ENCODE measurements at places on chromosomes 7 and 10.

DNA sequence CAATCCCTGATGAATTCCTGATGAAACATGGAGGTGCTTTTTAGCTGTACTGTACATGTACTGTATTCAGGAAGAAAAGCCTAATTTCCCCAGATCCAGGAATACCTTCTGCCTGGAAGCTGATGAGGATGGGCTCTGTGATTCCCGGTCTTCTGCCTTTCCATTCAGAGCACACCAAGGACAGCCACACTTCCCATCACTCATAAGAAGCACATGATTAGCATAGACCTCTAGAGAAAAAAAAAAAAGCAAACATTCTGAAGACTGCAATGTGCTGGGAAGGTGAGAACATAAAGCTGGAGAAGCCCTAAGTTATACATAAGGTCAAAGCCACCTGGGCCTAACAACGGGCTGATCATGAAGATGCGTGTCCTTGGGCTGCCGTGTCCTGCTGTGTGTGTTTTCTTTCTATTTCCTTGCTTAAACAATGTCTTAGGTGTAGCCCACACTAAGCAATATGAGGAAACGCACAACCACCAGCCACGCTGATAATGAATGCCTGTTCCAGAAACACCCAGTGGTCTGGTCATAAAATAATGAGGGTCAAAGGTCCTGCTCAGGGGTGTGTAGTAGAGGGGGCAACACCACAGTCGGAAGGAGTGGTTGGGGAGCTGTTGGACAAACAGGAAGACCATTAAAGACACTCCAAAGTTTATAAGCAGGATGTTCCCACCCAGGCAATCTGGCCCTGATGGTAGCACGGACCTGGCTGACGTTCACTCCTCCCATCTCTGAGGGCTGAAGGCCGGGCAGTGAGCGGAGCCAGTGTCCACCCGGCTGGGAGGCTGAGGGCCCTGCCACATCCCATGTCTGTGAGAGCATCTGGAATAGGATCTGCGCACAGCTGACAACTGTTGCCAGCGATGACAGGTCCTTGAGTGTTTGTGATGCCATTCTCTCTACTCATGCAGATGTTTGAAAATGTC, 7.9 kb downstream of the PKD1L1 start:
- no peak for DNase-seq

DNA sequence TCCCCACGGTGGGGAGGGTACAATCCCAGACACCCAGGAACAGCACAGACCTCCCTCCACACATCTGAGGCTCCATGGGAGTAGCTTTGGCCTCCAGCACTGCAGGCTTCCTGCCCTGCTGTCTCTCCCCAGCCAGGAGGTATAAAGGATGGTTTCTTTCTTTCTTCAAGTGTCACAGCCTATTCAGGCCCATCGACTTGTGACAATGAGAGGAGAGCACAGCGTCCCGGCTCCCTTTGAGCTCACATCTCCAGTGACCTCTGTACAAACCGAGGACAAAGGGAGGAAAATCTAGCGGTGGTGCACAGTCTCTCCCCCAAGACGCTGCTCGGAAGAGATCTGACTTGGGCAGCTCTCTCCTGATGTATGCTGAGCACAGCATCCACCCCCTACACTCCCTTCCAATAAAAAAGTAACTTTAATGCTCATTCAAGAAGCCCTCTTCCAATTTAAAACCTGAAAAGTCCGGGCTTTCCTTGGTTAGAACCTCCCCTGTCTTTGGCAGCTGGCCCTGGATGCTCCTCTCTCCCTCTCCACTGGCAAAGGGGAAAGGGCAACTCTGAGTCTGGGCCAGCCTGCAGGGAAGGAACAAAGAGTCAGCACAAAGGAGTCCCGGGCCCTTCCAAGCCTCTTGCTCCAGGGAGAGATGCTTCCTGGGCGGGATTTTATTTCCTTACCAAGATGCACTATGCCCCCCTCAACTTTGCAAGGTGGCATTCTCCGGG, 18.0 kb downstream of the CHST15 start:
- no peak for DNase-seq

- DNase-seq = no peak
Observed at GRCh38 chr7:155391414-155391813, 66.5 kb upstream of the EN2 start.

- DNase-seq = no peak
Observed at GRCh38 chr10:110163192-110163773, 44.1 kb upstream of the MXI1 start.

All from stimulated activated CD4-positive, alpha-beta T cell treated with anti-CD3 and anti-CD28 coated beads, Interleukin-12 subunit alpha, Interleukin-12 subunit beta, amount 100 ng/mL, for 24 hours (primary cell).